GM04504 (cell line): ENCODE measurements at places on chromosomes 6 and 20.
A peak's percentile ranks its signal among the peaks of the same experiment; 100 is the strongest.

- DNase-seq: peak; percentile 35
Measured at GRCh38 chr20:16761305-16761829, 13.2 kb downstream of the OTOR start.

- DNase-seq: no peak
Measured at GRCh38 chr6:90547079-90547478, 39.8 kb downstream of the MAP3K7 start.

- no peak for DNase-seq
Measured at GRCh38 chr6:126341126-126341525, 1.2 kb downstream of the CENPW start.

DNA sequence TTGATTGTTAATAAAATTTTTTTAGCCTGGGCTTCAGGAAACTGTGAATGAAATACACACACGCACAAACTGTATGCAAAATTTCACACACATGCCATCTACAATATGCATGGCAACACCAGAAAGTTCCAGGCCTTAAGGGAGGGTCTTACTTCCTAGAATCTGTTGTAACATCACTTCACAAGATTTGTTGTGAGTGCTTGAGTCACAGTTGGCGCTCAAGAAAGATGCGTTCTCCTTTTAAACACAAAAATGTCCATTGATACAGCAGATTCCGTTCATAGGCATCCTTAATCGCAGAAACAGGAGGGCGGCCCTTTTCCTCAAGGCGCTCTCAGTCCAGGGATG lies 485 bp upstream of the RTF2 start:
- no peak for DNase-seq

- no peak for DNase-seq
Measured at GRCh38 chr20:54119744-54120143, 49.4 kb upstream of the BCAS1 start.

- no peak for DNase-seq
Measured at GRCh38 chr20:32018269-32019155, 8.3 kb downstream of the CCM2L start.

- DNase-seq: no peak
Measured at GRCh38 chr6:30002871-30003270, 58.2 kb upstream of the POLR1H start.

DNA sequence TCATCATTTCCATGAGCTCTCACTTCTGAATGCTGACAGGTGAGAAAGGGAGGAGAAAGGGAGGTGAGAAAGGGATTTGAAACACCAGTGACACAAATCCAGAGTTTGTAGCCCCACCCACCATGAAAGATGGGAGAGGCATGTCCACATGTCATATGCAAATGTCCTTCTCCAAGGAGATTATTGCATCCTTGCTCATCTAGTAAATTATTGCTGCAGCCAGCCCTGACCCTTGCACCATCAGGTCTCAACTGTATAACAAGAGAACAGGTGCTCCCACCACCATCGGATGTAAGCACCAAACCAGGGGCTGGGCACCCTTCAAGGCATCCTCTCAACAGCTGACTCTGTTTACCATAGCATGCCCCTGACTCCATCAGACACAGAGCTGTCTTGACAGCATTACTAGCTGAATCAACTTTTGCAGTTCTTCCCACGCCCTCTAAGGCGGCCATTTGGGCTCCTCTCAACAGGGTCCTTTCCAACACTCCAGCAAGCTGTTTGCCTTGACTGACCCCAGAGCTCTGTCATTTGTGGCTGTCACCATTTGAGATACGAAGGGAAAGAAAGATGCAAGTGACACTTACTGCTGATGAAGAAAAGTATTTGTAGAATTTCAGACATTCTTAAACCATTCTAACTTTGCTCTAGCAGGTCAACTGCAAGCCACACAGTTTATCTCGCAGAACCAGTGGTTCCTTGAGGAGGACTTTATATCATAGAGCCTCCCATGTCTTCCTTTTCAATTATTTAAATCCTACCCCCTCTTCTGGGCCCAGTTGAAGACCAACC lies 14.2 kb downstream of the GFOD1 start:
- no peak for DNase-seq

DNA sequence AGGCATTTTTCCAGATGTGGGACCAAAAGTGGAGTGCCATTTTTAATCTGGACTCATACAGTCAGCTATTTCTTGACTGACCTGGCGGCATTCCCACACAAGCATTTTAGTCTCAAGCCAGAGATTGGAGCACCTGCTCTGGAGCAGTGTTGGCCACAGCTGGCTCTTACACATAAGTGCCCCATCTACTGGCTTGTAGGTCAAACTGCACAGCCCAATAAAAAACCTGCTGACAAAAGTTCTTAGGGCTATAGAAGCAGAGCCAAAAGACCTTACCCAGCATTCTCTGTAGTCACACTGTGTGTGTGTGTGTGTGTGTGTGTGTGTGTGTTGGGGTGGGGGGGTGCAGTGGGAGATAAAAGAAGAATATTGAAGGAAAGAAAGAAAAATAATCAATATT lies 38.6 kb upstream of the SENP6 start:
- DNase-seq: no peak

GRCh38 chr20:38284893-38285444 lies 19.0 kb upstream of the BPI start:
- no peak for DNase-seq

DNA sequence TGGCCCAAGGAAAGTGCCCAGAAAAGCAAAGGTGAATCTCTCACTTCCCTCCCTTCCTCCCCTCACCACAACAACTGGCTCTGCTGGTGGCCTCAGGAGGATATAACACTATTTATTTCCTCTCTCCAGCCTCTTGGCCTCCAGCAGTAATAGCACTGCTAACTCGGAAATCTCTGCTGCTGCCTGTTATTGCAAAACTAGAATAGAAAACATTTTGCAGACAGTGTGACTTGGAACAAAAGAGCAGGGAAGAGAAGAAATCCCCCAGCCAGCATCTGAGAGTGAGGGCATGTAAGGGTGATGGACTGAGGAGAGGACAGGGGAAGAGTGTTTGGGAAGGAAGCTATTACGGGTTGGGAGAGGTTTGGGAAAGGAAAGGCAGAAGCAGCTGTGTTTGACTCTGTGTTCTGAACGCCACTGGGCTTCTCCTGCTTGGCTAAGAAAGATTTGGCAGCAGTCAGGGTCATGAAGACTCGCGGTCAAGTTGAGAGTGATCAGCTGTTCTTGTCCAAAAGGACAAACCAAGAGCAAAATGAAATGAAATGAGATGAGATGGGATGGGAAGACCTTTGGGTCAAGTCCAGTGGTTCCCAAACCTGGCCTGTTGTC lies 81.0 kb upstream of the SNX9 start:
- DNase-seq: no peak

GRCh38 chr20:50434653-50435396 lies 75.4 kb upstream of the PTPN1 start:
- no peak for DNase-seq

GRCh38 chr6:6652932-6653331 lies 64.4 kb downstream of the LY86 start:
- no peak for DNase-seq

DNA sequence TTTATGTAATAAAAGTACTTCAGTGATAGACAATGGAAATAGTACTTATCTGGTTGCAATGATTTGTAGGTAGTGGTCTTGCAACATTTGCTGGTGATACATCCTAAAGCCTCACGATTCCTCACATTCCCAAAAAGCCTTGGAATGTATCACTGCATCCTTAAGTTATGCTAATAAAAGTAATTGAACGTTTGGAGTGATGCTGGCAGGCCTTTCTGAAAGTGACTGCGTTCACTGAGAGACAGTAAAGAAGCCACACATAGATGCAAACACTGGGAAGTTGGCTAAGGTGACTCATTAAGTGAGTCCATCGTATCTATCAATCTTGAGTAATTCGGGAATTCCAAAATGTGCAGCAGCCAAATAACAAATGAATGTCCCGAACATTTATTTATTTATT lies 444.1 kb upstream of the SOX4 start:
- DNase-seq: peak; percentile 91

DNA sequence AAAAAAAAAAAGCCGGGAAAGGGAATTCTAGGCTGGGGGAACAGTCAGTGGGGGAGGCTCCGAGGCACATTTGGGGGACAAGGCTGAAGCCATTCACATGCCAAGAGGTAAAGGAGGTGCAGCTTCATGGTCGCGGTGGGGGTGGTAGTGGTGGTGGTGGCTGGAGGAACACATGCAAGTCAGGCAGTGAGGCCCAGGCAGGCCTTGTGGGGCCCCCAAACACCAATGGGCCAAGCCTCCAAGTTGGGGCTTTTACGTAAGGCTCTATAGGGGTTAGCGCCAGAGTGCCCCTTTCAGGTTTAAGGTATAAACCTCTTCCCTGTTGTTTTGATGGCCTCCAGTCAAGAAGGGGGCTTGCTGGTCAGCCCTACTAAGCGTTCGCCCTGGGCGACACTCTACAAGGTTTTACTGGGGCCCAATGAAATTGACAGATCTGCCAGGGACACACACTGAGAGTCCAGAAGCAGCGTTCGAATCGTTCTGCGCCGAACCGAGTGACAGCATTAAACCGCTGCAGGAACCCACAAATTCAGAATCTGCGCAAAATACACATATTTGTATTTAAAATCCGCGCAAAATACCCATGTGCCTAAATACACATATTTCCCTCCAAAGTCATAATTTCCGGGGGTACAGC lies 818 bp upstream of the AP5S1 start:
- DNase-seq: no peak

- DNase-seq: no peak
Measured at GRCh38 chr6:36636687-36637418, 41.7 kb upstream of the CDKN1A start.

DNA sequence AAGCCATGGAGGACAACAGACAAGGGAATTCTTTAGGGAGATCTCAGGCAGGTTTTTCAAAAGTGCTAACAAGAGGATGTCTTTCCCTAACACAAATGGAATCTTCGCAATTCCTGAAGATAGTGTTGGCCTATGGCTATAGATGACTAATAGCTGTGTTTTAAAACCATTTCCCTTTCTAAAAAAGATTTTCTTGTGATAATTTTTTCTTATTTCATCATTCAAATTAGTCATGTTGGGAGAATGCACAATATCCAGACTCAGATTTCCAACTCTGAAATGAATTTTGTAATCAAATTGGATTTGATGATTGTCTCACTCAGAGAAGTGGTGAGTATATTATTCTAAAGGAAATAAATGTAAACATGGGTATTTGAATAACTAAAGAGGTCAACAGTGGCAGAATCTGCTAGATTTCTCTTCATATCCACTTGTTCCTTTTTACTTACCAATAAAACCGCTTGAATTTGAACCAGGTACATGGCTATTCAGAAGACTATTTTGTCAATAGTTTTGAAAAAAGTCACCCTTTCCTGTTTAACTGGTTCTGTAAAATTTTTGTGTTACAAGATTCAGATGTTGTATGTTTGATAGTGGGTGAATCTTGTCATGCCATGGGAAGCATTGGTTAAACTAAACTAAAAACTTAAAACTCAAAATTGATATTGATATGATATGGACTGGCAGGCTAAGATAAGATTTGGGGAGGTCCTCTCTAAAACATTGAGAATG lies 1223.7 kb upstream of the EYS start:
- DNase-seq: no peak

GRCh38 chr20:42945234-42945994 lies 244.3 kb downstream of the PTPRT start:
- DNase-seq: no peak
